ENCODE measurements at places on chromosomes 5 and 9. TPM values are rescaled to one million over a fixed set of nuclear protein-coding genes. Genes with fewer than 3 reads are reported as not detected.

DNA sequence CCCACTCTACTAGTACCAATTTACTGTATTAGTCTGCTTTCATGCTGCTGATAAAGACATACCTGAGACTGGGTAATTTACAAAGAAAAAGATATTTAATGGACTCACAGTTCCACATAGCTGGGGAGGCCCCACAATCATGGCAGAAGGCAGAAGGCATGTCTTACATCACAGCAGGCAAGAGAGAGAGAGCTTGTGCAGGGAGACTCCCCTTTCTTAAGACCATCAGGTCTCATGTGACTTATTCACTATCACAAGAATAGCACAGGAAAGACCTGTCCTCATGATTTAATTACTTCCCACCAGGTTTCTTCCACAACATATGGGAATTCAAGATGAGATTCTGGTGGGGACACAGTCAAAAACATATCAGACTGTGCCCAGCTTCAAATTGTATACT, 11.5 kb downstream of the UGT3A1 start:
- no peak overlapping the region for H3K27ac ChIP-seq
- H3K4me1 ChIP-seq, result no peaks in the 10 kb centered on the region
- DNase-seq, result no peak
- H3K4me3 ChIP-seq, result no peak overlapping the region
- no peaks in the 10 kb centered on the region for H3K36me3 ChIP-seq

The HEMGN gene
- total RNA-seq, result not detected

- H3K27me3 ChIP-seq, result no peaks in the 10 kb centered on the region
- DNase-seq, result no peak
- H3K36me3 ChIP-seq, result no peaks in the 10 kb centered on the region
Observed at GRCh38 chr5:158951436-158952247, 148.1 kb downstream of the EBF1 start.

- no peaks in the 10 kb centered on the region for H3K36me3 ChIP-seq
- H3K27ac ChIP-seq, result no peak overlapping the region
- peaks cover 6% of the 10 kb centered on the region for H3K4me1 ChIP-seq
Observed at GRCh38 chr5:92644266-92644886, 936.6 kb downstream of the NR2F1-AS1 start.

DNA sequence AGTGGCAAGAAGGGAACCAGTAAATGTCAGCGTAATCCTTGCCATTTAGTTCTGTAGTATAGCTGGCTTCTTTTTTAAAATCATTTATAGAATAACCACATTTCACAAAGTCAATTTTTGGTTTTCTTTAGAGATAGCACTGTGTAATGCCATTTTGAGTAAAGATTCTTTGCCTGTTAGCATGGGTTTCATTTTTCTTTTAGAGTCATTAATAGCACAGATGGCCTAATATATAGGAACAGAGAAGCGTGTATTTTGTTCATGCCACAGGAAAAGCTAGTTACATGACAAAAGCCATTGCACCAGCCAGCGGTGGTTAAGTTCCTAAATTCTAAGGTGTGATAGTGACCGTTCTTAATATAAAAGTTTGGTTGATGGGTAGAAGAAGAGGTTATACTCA, 1363.9 kb downstream of the MAT2B start:
- no peaks in the 10 kb centered on the region for H3K27me3 ChIP-seq
- no peak overlapping the region for H3K4me3 ChIP-seq
- no peak overlapping the region for H3K27ac ChIP-seq
- H3K36me3 ChIP-seq, result no peaks in the 10 kb centered on the region
- DNase-seq, result no peak

The RPL12 gene
- 1,751 TPM for total RNA-seq

DNA sequence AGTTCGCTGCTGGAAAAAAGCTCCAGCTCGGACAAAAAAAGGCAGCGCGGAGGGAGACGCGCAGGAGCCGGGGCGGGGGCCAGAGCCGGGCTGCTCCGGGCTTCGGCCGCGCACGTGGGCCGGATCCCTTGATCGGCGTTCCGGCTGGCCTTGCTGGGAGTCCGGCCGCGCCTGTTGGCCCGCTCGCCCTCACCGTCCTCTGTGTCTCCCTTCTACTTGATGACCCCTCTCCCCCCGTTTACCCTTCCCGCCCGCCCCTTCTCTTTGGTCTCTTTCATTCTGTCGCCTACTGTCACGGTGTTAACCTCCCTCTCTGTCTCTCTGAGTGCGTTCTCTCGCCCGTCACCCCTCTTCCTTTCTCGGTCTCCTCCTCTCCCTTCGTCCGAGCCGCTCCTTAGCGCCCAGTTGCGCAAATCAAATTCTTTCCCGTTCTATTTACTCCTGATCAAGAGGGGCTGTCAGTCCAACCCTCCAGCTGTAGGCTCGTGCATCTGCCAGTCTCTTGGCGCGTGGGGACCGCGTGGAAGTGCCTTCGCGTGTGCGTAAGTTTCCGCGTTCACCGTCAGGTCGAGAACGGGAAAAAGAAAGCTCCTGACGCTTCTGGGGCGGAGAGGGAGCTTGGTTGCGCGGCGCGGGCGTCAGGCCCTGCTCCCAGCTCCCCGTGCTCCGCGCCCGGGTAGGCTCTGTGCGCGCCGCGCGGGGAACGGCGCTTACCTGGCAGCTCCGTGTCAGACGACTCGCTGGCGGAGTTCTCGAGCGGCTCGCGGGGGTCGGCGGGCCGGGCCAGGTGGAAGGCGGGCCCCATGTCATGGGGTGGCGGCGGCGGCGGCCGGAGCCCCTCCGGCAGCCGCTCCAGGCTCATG, 798 bp downstream of the PITX1 start:
- peaks cover 68% of the 10 kb centered on the region for H3K27me3 ChIP-seq
- H3K27ac ChIP-seq, result no peak overlapping the region
- H3K36me3 ChIP-seq, result no peaks in the 10 kb centered on the region
- DNase-seq, result peak; percentile 35

- peak overlapping the region; percentile 28 for H3K4me3 ChIP-seq
- no peaks in the 10 kb centered on the region for H3K4me1 ChIP-seq
- DNase-seq, result no peak
- H3K27me3 ChIP-seq, result peaks cover 6% of the 10 kb centered on the region
Observed at GRCh38 chr5:157266286-157267007, 524 bp downstream of the CYFIP2 start.

GRCh38 chr5:89471541-89471940, 588.6 kb upstream of the MEF2C start:
- H3K36me3 ChIP-seq, result no peaks in the 10 kb centered on the region
- DNase-seq, result peak; percentile 18
- H3K27me3 ChIP-seq, result no peaks in the 10 kb centered on the region
- H3K27ac ChIP-seq, result no peak overlapping the region

- no peaks in the 10 kb centered on the region for H3K36me3 ChIP-seq
- H3K27me3 ChIP-seq, result no peaks in the 10 kb centered on the region
- DNase-seq, result no peak
- H3K4me1 ChIP-seq, result no peaks in the 10 kb centered on the region
Observed at GRCh38 chr5:87754009-87754757, 341.5 kb upstream of the CCNH start.

GRCh38 chr5:1788200-1788599, 11.4 kb downstream of the MRPL36 start:
- H3K27ac ChIP-seq, result no peak overlapping the region
- no peaks in the 10 kb centered on the region for H3K36me3 ChIP-seq
- H3K4me1 ChIP-seq, result peaks cover 15% of the 10 kb centered on the region
- no peak overlapping the region for H3K4me3 ChIP-seq
- no peak for DNase-seq

The PFN3 gene
- total RNA-seq, result not detected

DNA sequence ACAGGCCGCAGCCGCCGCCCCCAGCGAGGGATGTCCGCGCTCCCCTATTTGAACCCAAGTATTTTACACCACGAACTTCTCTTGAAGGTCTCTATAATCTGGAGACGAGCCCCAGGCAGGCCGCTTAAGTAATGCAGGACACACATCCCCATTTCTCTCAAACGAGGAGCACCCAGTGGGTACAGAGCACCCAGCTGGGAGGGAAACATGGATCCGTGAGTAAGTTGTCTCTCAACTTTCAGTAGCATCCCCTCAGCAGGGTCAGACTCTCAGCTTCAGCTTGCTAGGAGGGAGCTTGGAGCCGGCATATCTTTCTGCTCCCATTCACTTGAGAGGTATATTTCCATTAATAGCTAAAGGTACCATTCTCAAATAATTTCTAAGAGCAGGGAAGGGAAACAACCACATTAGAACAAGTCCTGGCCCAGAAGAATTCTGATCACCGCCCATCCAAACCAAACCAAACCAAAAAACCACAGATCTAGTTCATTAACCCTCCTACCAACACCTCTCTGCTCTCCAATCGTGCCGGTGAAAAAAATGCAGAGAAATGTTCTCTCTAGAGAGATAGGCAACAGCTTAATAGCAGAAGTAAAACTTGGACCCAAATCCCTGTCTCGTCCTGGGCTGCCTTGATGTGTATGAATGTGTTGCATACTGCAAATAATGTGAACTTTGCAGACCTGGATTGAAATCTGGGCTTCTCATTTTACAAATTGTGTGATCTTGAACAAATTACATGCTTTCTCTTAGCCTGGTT, 910 bp downstream of the TDRD7 start:
- H3K4me1 ChIP-seq, result no peaks in the 10 kb centered on the region
- H3K27me3 ChIP-seq, result peaks cover 8% of the 10 kb centered on the region
- H3K27ac ChIP-seq, result peak overlapping the region; percentile 54
- DNase-seq, result peak; percentile 11
- H3K36me3 ChIP-seq, result no peaks in the 10 kb centered on the region
- peak overlapping the region; percentile 69 for H3K4me3 ChIP-seq

The SV2C gene
- not detected for total RNA-seq

The ZNF658 gene
- total RNA-seq, result 6.9 TPM

- no peaks in the 10 kb centered on the region for H3K4me1 ChIP-seq
- H3K27ac ChIP-seq, result no peak overlapping the region
- no peak overlapping the region for H3K4me3 ChIP-seq
- peaks cover 5% of the 10 kb centered on the region for H3K36me3 ChIP-seq
- no peaks in the 10 kb centered on the region for H3K27me3 ChIP-seq
Observed at GRCh38 chr9:93655621-93656425, 79.4 kb downstream of the PHF2 start.

The CER1 gene
- not detected for total RNA-seq

Measured in fibroblast of lung (primary cell).